ENCODE measurements at places on chromosomes 2 and 18. TPM values are rescaled to one million over a fixed set of nuclear protein-coding genes. Genes with fewer than 3 reads are reported as not detected.
A peak's percentile ranks its signal among the peaks of the same experiment; 100 is the strongest.

DNA sequence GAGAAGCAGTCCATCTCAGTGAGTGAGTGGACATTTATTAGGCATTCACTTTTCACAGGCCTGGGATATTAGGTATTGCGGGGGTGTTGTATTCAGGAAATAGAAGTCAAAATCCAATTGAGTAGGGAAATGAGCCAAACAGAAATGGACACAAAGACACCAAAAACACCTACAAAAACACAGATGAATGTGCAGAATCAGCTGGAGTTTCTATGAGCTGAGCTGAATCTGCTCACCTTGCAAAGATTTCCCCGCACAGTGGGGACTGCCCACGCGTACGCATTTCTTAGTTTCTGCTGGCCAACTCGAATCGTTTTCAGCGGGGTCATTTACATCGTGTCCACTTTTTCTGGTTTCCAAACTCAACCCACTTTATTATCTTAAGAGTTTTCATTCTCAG is 160.0 kb downstream of the BCL2 start:
- DNase-seq = no peak

DNA sequence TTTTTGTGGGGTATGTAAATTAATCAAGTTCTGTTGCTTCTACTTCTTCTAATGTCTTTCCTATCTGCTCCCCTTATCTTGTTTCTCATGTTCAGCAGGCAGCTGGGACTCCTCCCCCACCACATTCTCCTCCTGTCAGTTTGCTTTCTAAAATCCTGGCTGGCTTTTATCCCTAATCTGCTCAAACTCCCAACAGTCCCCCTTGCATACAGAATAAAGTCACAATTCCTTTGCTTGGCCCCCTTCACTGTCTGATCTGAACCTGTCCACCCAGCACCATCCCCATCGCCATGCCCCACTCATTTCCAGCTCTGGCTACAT is 2.2 kb downstream of the CFAP221 start:
- DNase-seq = no peak

DNA sequence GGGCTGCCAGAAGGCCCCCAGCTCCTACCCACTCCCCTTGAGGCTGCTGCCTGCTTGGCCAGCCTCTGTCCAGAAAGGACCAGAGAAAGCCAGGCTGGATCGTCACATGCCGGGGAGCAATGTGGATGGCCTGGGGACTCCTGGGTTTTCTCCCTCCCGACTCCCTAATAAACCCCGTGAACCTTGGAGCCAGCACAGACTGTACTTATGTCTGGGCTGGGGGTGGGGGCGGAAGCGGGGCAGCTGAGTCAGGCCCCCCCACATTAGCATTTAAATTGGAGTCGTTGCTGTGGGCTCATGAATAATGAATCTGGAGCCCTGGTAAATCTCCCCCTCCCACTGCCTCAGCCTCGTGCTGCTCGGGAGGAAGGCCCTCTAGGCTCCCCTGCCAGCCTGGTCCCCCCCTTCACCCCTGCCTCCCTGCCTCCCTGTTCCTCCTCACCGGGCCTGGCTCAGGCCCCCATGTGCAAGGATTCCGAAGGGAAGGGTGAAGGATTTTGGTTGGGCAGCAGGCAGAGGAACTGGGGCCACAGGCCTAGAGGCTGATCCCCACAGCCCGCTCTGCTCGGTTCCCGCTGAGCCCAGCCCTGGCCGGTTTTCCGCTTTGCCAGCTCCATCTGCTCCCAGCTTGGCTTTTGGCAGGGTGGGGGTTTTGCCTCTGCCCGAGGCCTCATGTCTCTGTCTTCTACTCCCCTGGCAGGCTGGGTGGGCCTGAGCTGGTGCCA is 7.3 kb upstream of the ASIC4 start:
- no peak for DNase-seq

GRCh38 chr2:105399207-105399861 is 483 bp upstream of the FHL2 start:
- no peak for DNase-seq

DNA sequence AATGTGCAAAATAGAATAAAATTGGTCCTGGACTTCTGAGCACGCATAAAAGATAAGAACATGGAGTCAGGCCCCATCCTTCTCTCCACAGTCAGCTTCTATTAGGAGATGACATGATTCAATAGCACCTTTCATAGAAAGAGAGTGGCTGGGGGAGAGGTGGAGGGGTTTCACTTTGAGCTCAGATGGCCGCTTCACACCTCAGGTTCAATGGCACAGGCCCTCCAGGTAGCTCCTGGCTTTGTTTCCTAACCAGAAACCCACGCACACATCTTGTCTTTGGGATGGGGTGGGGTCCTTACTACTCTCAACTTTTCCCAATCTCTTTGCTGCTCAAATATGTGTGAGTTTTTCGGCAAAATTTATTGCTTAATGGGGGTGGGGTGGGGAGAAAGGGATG is 332.3 kb downstream of the CLIP4 start:
- no peak for DNase-seq

DNA sequence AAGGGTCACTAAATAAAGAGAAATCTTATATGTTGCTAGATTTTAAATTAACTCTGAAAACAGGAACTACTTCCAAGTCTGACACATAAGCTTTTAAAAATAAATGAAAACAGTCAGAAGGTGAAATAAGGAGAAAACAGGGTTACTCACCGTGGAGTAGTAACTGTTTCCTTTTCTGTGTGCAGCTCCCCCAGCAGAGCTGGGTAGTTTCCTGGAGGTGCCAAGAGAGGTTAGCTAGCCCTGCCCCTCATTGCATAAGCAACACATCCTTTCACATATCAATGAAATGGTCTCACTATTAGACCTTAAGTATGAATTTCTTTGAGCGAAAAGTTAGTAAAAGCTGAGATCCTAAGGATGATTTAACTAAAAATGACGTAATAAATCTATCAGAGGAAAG is 54.0 kb upstream of the GPR75 start:
- no peak for DNase-seq

DNA sequence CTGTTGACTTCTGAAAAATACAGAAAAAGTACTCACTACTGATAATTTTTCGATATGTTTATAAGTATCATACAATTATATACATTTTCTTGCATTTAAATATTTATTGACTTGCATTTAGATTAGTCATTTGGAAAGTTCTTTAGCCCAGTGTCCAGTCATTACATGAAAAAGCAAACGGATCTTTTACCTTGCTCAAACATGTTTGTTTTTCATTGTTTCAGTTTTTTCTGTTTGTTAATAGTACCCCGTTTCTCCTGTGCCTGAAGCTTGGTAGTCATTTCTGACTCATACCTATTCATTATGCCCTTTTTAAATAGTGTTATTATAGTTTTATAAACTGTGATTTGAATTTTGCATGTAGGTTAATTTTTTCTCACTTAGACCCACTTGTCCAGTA is 28.1 kb downstream of the CEP192 start:
- no peak for DNase-seq

GRCh38 chr2:121137571-121137970 is 147.4 kb downstream of the TFCP2L1 start:
- no peak for DNase-seq

GRCh38 chr2:196242131-196242620 is 70.8 kb upstream of the STK17B start:
- no peak for DNase-seq

- peak; percentile 79 for DNase-seq
Observed at GRCh38 chr2:143545949-143546255, 416.7 kb downstream of the ARHGAP15 start.

- no peak for DNase-seq
Observed at GRCh38 chr2:17124575-17125318, 393.5 kb downstream of the RAD51AP2 start.

DNA sequence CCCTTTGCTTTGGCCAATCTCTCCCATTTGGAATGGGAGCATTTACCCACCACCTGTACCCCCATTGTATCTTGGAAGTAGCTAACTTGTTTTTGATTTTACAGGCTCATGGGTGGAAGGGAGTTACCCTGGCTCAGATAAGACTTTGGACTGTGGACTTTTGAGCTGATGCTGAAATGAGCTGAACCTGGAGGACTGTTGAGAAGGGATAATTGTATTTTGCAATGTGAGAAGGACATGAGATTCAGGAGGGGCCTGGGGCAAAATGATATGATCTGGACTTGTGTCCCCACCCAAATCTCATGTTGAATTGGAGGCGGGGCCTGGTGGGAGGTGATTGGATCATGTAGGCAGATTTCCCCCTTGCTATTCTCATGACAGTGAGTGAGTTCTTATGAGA is 58.6 kb upstream of the ZFP36L2 start:
- DNase-seq = no peak

DNA sequence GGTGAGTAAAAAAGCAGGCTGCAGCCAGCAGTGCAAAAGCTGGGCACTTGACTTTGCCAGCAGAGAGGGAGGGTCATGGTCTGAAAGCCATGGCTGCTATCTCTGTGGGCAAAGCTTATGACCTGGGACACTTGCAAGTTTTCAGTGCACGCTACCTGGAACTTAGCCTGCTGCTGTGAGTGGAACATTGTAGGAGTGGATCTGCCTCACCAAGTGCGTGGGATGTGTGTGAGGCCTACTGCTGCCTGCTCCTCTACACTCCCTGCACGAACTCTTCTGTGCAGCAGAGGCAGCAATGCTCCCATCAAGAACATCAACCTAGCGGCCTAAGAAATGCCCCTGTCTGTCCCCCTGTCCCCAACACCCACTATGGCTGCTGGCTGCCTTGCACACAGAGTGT is 344.1 kb upstream of the REG3G start:
- DNase-seq = no peak

- no peak for DNase-seq
Observed at GRCh38 chr2:128228894-128229293, 89.8 kb downstream of the HS6ST1 start.

DNA sequence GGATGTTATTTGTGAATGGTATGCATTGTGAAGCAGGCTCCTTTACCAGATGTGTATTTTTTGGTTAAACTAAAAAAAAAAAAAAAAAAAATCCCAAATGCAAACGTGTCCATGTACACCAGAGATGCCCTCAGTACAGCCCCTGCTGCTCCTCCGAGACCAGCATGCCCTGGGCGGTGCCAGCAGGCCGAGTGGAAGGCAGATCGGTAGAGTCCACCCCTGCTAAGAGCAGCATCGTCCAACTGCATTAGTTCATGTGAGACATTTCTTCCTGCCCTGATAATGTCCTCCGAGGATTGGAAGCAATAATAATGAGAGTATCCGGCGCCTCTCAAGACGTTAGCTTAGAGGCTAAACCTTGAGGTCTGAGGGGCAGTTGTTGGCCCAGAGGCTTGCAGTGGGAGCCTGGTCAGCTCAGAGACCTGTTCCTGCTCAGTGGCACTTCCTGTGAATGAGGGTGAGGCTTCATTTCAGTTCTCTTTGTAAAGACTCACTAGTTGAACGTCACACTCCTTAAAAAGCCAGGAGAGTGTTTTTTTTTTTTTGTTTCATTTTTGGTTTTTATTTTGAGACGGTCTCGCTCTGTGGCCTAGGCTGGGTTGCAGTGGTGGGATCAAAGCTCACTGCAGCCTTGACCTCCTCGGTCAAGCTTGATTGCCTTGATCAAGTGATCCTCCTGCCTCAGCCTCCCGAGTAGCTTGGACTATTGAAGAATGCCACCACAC is 5.6 kb downstream of the SLC66A3 start:
- DNase-seq = no peak

GRCh38 chr2:188138313-188138712 is 153.4 kb upstream of the GULP1 start:
- no peak for DNase-seq

GRCh38 chr2:157825885-157826284 is 50.2 kb downstream of the ACVR1 start:
- DNase-seq = peak; percentile 24

DNA sequence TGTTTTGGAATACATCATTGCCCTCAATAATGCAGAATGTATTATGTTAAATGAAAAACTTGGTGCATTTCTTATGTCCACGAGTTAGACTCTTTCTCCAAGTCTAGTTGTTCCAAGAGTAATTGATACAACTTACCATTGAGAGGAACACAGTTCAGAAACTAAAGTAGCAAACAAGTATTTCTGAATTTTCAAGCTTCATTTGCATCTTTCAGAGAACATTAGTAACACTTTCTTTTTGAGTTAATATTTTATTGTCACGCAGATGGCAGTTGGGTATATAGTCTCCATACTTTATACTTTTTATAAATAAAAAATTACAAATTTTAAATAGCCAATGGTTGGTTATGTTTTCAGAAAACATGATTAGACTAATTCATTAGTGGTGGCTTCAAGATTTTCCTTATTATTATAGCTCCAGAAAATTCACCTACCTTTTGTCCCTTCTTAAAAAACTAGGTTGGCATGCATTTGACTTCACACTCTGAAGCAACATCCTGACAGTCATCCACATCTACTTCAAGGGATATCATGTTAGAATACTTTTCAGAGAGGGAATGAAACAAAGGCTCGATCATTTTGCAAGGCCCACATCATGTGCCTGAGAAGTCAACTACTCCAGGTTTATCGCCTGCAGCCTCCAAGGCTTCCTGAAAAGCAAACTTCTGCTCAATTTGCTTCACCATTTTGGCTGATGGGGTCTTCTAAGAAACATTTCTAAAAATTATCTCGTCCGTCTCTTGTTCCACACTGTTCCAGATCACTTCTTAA is 29.9 kb downstream of the LYPD6B start:
- DNase-seq = no peak

- no peak for DNase-seq
Observed at GRCh38 chr18:32278177-32278799, 88.4 kb downstream of the MEP1B start.

- DNase-seq = no peak
Observed at GRCh38 chr2:232876161-232876977, 6.3 kb downstream of the SNORC start.

- no peak for DNase-seq
Observed at GRCh38 chr2:68829749-68830148, 41.4 kb downstream of the BMP10 start.

GRCh38 chr2:30022444-30023071 is 101.2 kb upstream of the ALK start:
- DNase-seq = no peak

GRCh38 chr2:44553456-44553855 is 191.7 kb downstream of the CAMKMT start:
- DNase-seq = peak; percentile 80

GRCh38 chr2:216971593-216971992 is 111.7 kb upstream of the TNP1 start:
- no peak for DNase-seq

- DNase-seq = no peak
Observed at GRCh38 chr2:121918231-121918630, 162.8 kb downstream of the TSN start.

DNA sequence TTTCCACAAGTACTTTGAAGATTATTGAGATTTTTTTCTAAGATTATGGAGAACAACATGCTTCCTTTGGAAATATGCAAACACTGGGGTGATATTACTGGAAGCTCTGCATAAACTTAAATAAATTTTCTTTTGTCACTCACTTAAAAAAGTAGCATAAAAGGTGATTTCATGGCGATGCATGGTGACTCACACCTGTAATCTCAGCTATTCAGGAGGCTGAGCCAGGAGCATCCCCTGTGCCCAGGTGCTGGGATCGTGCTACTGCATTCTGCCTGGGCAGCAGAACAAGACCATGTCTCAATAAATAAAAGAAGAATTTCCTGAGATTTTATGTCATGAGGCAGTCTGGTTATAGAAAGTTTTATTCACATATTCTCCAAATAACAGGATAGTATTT is 679.1 kb upstream of the CDH2 start:
- no peak for DNase-seq

ACADL gene
- 0.13 TPM for total RNA-seq

GATA6 gene
- total RNA-seq = 0.08 TPM

GCA gene
- total RNA-seq = 2.0 TPM

TRAF3IP1 gene
- 8.2 TPM for total RNA-seq

KIAA2012 gene
- not detected for total RNA-seq

NCKAP5 gene
- total RNA-seq = 0.31 TPM

CNDP1 gene
- total RNA-seq = not detected

KHK gene
- 0.24 TPM for total RNA-seq

MYO3B gene
- not detected for total RNA-seq

CNGA3 gene
- total RNA-seq = 0.10 TPM

REG3A gene
- total RNA-seq = not detected

CEP192 gene
- 15.3 TPM for total RNA-seq

EPG5 gene
- total RNA-seq = 33.3 TPM

Measured in myocyte (in vitro differentiated cells).